Stimulated activated CD8-positive, alpha-beta memory T cell treated with anti-CD3 and anti-CD28 coated beads, Interleukin-7, amount 100 ng/mL, for 1 hour (primary cell): ENCODE measurements at places on chromosomes 6 and 20.

GRCh38 chr6:50565004-50565403, 148.3 kb upstream of the TFAP2D start:
- no peak for DNase-seq

DNA sequence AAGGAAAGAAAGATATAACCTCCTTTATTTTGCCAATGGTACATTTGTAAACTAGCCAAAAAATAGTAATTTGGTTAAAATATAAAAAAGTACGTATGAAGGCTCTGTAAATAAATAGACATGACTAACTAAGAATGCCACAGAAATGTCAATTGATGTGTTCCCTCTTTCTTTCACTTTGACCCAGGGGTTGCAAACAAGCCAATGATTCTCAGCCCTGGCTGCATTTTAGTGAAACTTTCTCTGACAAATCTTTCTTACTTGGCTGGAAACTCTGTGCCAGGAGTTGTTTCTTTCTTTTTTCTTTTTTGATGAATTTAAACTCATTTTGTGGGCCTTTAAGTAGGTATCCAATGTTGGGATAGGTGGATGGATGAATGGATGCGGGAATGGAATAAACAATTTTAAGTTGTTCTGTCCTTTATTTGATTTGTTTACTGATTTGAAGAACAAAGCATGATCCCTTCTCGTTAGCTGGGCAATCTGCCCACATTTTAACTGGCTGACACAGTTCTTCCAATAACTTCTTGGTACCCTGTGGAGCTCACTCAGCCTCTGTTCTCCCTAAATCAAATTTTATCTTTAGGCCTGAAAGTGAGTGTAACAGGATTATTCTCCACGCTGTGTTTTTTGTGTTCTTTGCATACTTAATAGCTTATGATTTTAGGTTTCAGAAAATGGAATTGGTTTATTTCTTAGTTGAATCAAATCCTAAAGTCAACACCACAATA, 58.6 kb upstream of the GCLC start:
- DNase-seq = no peak

- no peak for DNase-seq
Measured at GRCh38 chr6:33731751-33732282, 14.9 kb downstream of the IP6K3 start.

DNA sequence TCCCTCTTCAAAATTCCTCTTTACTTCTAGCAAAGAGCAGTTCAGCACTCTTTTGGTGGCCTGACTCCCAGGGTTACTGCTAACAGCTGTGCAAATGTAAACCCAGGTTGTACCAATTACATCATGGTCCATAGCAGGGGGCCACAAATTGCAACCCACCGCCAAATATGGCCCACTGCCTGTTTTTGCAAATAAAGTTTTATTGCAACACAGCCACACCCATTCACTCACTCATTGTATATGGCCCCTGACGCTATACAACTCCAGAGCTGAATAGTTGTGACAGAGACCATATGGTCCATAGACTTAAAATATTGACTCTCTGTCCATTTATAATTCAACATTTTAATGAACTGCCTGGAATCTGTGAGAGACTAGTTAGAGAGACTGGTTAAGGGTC, 233.4 kb downstream of the NFATC2 start:
- DNase-seq = no peak

GRCh38 chr6:69155467-69155866, 520.4 kb downstream of the ADGRB3 start:
- no peak for DNase-seq

DNA sequence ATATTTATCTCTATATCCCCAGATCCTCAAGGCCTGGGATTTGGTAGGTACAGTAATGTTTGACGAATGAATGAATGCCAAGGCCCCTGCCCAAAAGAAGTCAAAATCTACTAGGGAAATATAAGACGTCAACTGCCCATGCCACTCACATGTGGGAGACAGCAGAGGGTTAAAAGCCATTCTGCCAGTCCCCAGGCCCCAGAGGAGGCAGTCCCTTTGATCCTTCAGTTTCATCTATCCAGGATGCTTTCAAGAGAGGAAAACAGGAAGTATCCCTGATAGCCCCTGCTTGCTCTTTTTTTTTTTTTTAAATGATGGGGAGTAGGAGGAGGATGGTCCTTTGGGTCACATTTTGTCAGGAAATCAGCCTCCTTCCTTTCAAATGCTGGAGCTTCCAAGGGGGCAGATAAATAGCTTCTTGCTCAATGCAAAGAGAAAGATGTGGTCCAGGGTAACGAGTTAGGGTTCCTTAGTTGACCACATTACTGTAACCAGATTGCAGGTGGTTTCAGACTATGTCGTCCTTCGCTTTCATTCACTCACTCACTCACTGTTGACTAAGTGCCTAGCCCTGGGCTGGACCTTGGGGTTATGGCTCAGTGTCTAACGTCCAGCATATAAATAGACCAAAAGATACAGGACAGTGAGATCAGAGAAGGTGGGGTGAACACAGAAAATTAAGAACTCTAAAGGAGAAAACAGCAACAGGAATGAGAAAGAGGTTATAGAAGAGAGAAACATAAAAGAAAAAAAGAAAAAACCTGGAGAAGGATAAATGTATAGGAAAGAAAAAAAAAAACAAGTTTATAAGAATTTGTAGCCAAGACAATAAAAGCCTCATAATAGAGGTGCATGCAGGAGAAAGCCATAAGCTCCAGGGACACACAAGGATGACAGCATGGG, 64.6 kb upstream of the PIM1 start:
- no peak for DNase-seq

DNA sequence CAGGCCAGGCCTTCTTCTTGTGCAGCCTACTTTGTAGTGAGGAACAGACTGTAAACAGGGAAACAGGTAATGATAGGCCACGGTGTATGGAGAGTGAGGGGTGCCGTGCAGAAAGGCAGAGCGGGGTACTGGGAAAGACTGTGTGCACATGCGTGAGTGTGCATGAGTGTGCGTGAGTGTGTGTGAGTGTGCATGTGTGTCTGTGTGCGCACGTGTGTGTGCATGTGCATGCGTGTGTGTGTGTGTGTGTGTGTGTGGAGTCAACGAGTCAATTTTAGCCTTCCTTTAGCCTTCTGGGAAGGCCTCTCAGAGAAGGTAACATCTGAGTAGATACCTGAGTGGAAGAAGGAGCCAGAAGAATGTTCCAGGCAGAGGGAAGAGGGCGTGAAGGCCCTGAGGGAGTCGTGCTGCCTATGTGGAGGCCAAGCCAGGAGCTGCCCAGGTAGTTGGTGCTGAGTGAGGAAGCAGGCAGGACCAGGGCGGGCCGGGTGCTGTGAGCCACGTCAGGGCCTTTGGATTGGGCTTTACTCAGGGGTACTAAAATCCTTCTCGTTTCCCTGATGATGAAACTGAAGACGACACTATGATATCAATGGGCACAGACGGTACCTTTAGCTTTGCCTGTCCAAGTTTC, 6.3 kb downstream of the APCDD1L start:
- no peak for DNase-seq

DNA sequence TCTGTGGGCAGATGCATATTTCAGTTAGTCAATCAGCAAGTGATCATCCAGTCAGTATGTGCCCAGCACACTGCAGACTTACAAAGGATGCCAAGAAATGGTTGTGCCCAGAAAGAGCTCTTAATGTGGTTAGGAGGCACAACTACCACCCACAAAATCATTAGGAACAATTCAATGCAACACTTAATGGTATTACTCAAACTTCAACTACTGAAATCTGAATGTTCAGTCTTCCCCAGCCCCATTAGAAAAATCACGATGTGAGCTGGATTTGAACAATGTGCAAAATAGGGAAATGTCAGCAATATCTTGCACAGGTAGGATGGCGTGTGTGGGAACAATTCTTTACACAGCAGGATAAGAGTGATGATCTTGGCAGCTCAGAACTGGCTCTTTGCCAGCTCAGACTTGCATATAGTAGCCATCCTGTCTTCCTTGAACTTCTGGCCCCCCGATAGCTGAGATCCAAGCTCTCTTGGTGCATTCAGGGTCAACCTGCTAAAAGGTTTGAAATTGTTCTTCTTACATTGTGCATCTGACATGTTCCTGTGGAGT, 556.7 kb upstream of the HTR1E start:
- DNase-seq = no peak

- no peak for DNase-seq
Measured at GRCh38 chr6:43339168-43339567, 30.3 kb downstream of the ZNF318 start.

GRCh38 chr6:71584712-71585436, 296.3 kb downstream of the OGFRL1 start:
- no peak for DNase-seq

DNA sequence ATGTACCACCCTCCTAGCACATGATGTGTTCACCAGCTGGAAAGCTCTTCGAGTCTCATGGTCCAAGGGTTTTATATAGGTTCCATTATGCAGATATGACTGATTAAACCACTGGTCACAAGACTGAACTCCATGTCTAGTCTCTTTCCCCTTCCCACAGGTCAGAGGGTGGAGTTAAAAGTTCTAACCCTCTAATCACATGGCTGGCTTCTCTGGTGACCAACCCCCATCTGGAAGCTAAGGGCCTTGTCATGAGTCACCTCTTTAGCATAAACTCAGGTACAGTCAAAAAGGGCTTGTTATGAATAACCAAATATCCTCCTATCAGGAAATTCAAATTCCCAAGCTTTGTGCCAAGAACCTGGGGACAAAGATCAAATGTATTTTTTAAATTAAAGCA, 52.0 kb upstream of the KLHL31 start:
- DNase-seq = no peak

DNA sequence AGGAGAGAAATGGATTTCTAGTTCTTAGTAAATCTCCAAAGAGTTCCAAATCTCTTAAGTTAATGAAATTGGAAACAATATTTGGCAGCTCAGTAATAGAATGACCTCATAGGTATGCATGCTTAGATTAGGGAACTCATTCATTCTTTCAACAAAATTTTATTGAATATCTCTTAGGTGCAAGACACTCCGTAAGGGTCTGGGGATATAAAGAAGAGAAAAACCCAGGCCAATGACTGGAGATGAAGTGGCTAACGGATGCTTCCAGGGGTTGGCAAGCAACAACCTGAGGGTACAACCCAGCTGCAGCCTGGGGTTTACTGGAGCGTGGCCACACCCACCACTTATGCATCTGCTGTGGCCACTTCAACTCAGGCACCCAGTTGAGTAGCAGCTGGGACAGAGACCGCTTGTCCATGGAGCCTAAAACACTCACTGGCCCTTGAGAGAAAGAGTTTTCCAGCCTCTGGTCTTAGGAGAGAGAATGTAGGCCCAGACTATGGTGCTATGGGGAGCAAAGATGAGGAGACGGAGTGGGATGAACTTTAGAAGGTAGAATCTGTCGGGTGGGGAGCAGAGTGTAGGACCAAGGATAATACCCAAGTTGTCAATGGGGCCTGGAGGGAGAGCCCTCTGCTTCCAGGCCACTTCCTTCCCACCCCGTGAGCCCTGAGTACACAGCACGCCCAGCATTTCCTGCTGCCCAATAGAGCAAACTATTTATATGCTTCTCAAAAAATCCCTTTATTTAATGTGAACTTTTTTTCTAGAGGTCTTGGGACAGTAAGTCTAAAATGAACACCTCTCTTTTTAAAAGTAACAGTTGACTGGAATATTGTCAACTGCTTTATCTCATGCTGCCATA, 46.8 kb upstream of the PXDC1 start:
- DNase-seq = no peak

- no peak for DNase-seq
Measured at GRCh38 chr20:24403406-24403805, 66.0 kb upstream of the SYNDIG1 start.

GRCh38 chr6:111666847-111667246, 61.2 kb upstream of the TRAF3IP2 start:
- DNase-seq = no peak

DNA sequence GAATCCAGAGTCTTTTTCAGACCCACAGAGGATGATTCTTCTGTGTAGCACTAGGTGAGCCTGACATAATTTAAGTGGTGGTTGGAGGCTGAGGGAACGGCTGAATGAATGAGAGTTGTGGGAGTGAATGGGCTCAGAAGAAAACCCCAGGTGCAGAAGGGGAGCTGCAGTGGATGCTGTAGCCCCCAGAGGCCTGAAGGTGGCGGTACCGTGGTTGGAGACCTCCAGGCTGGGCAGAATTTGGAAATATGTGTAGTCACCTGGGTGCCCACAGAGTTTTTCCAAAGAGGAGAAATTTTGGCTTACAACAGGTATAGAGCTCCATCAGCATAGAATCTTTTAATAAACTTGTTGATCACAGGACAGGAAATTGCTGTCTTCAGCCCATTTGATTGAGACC, 6.5 kb upstream of the RAET1G start:
- no peak for DNase-seq

DNA sequence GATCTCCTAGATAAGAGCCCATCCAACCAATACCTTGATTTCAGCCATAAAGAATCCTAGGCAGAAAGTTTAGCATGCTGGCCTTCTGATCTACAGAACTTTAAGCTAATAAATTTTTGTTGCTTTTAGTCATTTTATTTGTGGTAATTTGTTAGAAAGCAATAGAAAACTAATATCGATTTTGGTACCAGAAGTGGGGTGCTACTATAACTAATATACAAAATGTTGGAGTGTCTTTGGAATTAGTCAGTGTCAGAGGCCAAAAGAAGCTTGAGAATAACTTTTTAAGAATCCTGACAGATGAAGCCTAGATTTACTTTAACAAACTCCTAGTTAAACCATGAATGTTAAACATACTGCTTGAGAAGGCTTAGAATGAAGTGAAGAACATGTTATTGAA, 83.6 kb upstream of the HSF2 start:
- DNase-seq = no peak

DNA sequence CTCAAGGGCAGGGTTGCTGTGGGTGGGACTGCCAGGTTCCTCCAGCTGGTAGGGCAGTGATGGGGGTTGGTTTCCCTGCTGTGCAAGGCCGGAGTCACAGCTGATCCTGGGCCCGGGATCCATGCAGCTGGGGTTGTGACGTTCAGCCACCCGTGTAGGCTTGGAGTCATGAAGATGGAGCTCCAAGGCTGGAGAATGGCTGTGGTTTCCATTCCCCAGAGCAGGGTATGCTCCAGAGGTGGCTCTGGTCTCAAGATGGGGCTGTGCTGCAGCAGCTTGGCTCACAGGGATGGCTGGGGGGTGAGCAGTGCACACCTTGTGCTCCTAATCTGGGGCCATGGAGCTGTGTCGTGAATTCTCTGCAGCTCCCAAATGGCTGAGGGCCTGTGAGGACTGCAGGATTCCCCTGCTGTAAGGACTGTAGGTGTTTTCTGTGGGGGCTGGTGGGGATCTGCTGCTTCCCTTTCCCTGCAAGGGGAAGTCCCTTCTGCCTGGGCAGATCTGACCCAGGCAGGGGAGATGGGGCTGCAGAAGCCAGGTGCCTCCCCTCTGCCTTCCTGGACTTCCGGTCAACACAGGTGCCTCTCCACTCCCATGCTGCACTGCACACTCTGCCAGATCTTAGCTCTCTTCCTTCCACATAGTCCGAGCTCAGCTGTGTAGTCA, 15.9 kb downstream of the KIF25 start:
- DNase-seq = no peak

GRCh38 chr6:15368873-15369272, 123.0 kb downstream of the JARID2 start:
- DNase-seq = no peak
